ENCODE measurements at places on chromosomes 5 and 9. TPM values are rescaled to one million over a fixed set of nuclear protein-coding genes. Genes with fewer than 3 reads are reported as not detected.

GFPT2 gene
- 62.3 TPM for total RNA-seq

ORM2 gene
- not detected for total RNA-seq

LEAP2 gene
- 0.52 TPM for total RNA-seq

SPATA31E1 gene
- not detected for total RNA-seq

CYSRT1 gene
- 4.7 TPM for total RNA-seq

HRCT1 gene
- total RNA-seq, result 0.18 TPM

CA9 gene
- total RNA-seq, result 8.9 TPM

LNPEP gene
- 5.5 TPM for total RNA-seq

CDH6 gene
- total RNA-seq, result 0.12 TPM

DMRT3 gene
- not detected for total RNA-seq

SERF1A gene
- 0.95 TPM for total RNA-seq

C9orf50 gene
- not detected for total RNA-seq

AOPEP gene
- 132 TPM for total RNA-seq

IRX1 gene
- not detected for total RNA-seq

ZDHHC11B gene
- total RNA-seq, result 1.4 TPM

LHX3 gene
- total RNA-seq, result 0.05 TPM

F2RL2 gene
- total RNA-seq, result 4.7 TPM

PLPP7 gene
- not detected for total RNA-seq

INSYN2B gene
- total RNA-seq, result 0.16 TPM

LECT2 gene
- total RNA-seq, result not detected

RAI14 gene
- 62.4 TPM for total RNA-seq

GRXCR2 gene
- not detected for total RNA-seq

PTPRD gene
- 0.59 TPM for total RNA-seq

MYMK gene
- total RNA-seq, result not detected

FCN2 gene
- total RNA-seq, result not detected

SYK gene
- 0.02 TPM for total RNA-seq

SLC46A2 gene
- total RNA-seq, result not detected

GRIN3A gene
- not detected for total RNA-seq

GMCL2 gene
- not detected for total RNA-seq

PTGS1 gene
- total RNA-seq, result 2.3 TPM

OLFM1 gene
- 10.5 TPM for total RNA-seq

FAM221B gene
- not detected for total RNA-seq

RORB gene
- not detected for total RNA-seq

PTGES2 gene
- 99.1 TPM for total RNA-seq

WHRN gene
- 7.4 TPM for total RNA-seq

COL23A1 gene
- total RNA-seq, result not detected

PAX5 gene
- 0.05 TPM for total RNA-seq

NR6A1 gene
- total RNA-seq, result 1.9 TPM

NUTM2G gene
- total RNA-seq, result not detected

HEXB gene
- total RNA-seq, result 114 TPM

IL13 gene
- total RNA-seq, result not detected

PCDHGC5 gene
- total RNA-seq, result 0.03 TPM

All from A549 treated with dexamethasone at 1 μM for 4 hours (cell line).